ENCODE measurements at places on chromosomes 3 and 15.

DNA sequence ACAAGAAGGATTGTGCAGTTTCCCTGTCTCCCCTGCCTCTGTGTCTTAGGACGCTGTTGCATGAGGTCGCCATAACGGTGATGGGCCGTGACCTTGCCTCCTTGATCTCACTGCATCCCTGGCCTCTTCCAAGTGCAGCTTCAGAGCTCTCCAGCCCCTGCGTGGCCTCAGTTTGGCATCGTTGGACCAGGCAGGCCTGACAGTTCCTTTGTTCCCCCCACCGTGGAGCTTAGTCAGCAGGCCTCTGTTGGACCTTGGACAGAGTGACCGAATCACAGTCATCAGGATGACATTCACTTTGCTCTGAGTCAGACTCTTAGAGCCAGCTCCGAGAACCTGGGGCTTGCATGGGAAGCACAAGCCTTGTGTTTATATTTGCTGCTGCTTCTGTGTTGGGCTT is 139.4 kb downstream of the OPA1 start:
- no peak for DNase-seq

DNA sequence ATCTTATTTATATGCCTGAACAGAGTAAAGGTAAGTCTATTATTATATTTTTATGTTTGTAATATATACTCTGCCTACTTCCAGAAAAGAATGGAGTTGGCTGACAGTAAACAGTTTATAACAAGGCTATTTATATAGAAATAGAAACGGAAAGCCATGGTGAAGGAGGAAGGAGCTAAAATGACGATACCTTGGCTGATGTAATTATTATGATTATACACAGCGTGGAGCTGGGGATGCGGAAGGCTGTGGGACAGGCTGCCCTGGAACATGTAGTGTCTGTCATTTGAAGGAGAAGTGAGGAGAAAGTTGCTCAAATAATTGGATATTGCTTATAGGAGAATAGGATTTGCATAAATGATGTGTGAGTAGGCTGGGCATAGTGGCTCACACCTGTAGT is 37.8 kb downstream of the CEMIP start:
- DNase-seq = no peak

- DNase-seq = no peak
Observed at GRCh38 chr15:62428851-62429598, 263.9 kb upstream of the C2CD4B start.

DNA sequence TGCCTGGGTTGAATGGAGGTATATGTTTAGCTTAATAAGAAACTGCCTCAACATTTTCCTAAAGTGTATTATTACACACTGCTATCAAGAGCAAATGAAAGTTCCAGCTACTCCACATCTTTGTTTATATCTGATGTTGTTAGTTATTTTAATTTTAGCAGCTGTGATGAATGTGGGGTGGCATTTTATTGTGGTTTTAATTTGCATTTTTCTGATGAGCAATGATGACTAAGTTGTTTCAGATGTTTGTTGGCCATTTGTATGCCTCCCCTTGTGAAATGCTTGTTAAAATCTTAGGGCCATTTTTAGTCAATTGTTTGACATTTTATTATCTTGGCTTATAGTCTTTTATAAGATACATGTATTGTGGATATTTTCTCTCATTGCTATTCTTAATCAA is 260.4 kb upstream of the SLCO3A1 start:
- no peak for DNase-seq

DNA sequence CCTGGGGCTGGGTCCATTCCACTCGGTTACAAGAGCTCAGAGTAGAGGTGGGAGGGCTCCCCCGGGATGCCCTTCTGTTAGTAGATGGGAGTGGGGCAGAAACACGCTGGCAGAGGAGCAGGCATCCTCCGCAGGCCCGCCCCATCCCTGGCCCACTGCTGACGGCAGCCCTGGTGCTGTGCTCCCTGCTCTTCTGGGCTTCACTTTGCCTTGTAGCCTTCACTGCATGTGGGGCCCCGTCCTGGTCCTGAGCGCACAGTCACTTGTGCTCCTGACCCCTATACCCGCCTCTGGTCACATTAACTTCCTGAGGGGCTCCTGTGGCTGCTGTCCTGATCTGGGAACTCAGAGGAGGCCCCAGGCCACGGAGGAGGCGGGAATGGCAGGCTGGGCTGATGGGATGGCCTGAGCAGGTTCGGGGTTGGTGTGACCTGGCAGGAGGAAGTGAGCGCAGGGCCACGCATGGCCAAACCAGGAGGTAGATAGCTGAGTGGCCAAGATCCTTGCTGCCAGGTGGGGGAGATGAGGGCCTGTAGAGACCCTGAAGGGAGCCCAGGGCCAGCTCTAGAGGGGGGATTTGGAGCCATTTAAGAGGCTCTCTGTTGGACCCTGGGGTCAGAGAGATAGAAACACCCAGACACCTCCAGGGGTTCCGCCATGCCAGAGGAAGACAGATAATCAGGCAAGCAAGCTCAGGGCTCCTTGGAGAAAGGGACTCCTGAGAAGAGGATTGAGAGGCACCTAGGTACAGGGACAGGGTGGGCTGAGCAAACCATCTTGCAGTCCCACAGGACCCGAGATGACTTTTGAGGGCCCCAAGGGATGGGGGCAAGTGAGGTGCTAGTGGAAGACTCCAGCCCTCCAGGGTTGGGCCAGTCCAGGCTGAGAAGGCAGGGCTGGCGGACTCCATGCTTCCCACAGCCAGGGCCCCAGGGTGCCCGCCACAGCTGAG is 92.2 kb upstream of the PRR23E start:
- no peak for DNase-seq

DNA sequence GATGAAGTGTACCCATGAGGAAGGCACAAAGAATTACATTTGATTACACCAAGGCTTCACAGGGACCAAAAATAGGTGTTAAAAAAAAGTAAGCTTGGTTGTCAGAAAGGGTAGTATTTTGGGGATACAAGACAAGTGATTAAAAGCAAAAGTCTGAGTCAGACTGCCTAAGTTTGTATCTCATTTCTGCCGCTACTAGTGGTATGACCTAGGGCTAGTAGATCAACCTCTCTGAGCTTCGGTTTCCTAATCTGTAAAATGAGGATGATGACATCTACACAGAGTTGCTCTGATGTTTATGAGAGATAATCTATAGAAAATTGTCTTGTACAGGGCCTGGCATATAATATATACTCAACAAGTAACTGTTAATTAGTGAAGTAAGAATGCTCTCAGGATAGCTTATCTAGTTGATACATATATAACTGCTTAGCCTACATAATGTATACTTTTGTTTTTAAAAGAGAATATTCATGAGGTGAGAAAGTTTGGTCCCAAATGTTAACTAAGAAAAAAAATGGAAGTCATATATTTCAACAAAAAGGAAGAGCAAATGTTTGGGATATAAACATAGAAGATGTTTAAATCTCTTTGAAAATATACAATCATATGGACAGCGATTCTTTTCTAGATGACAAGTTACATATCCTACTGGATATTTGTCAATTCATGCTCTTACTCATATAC is 163.0 kb upstream of the SLC2A2 start:
- DNase-seq = no peak

- DNase-seq = no peak
Observed at GRCh38 chr3:17945799-17946399, 203.5 kb upstream of the TBC1D5 start.

DNA sequence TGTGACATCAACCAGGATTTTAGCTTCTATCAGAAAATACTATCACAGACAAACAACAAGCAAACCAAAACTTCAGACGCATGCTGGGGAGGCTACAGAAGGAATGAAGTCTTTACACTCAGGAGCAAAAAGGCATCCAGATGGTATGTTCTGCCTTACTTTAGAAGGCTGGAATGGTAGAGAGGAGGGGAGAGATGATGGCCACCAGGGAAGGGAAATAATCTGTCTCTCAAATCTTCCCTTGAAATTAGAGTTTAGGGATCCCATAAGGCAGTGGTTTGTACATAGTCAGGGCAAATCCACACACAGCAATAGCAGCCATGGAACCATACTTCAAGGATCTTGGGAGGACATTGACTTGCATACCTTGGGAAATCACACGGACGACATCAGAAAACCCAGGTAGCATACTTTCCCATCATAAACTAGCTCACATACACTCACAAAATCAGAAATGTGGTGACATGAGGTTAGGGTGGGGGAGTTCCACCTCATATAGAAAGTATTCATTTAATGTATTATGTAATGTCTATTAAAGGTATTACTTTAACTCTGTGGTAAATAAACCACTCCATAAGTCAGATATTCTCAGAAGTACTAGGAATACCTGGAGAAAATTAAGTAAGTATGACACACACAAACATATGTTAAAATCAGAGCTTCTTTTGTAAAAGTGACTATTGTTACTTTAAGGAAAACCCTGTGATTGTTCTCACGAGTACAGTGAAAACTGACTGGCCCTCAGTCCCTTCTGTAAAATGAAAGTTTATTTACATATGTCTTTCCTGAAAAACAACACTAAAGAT is 9.4 kb downstream of the BTLA start:
- DNase-seq = no peak

- DNase-seq = no peak
Observed at GRCh38 chr15:90124507-90124906, 22.2 kb upstream of the IDH2 start.

DNA sequence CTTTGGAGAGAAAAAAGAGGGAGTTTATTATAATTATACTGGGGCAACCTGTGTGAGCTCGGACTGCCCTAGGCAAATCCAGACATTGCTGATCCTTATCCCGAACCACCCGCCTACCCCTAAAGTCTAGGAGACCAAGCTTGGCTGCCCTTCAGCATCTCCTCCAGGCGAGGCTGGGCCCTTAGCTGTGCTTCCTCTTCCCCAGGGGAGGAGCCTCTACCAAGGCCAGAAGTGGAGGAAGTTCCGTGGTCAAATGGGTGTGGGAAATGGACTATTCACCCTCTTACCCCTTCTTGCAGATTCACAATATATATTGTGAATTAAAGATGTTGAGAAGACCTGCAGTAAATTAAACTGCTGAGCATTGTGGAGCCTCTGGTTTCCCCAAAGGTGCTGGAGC is 158.3 kb upstream of the HES1 start:
- no peak for DNase-seq

GRCh38 chr3:128347282-128347681 is 119.4 kb downstream of the DNAJB8 start:
- no peak for DNase-seq

GRCh38 chr15:52980446-52980845 is 190.3 kb upstream of the ONECUT1 start:
- DNase-seq = no peak

DNA sequence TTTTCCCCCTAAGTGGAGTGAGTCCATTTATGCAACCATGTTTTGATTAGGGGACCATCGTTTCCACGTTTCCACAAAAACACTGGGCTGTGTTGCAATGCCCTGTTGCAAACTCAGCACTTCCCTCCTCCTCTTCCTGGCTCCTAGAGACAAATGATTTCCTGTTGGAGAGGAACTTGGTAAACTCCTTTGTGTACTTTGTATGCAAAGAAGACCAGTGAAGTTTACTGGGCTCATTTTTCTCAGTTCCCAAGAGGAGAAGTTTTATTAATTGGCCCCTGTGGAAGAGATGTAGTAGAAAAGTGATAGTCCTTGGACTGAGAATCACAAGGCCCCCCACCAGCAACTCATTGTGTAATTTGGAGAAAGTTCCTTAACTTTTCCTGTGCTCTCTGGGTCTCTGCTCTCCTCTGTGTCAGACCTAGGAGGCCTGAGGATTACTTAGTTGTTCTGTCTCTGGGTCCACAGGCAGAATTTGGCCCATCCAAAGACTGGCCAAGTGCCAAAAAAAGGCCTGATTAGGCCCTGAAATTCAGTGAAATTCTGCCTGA is 95.0 kb downstream of the ATG7 start:
- no peak for DNase-seq

- DNase-seq = no peak
Observed at GRCh38 chr3:64381367-64381766, 156.1 kb upstream of the PRICKLE2 start.

DNA sequence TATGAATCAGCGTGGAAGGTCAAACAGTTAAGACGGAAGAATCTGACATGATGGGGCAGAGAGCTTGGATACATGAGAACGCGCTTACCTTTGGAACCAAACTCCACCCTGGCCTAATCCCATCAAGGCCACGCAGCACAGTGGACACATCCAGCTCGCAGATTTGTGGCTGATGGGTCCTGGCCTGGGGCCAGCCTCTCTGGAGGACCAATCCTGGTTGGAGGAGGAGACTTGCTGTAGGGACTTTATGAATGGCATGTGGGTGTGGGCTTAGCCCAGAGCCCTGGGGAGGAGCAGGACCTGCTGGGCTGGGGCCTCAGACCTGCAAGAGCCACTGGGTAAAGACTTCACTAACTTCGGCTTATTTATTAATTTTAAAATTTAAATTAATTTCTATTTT is 73.4 kb upstream of the ANKRD34C start:
- no peak for DNase-seq

DNA sequence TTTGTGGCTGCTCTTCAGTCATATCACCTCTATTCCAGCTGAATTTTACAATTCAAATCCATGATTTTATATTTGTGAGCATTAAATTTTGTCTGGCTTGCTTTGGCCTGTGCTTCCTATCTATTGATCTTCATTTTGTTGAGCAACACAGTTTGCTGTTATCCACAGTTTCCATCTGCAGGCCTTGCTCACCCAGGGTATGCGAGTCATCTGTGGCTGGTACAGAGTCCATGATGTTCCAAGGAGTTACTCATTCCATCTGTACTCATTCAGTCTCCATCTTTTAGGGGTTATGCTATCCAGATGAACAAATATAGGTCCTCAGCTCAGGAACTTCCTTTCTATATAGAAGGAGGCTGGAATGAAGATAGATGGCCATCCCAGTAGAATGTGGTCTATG is 70.1 kb upstream of the CCK start:
- DNase-seq = no peak

GRCh38 chr3:138569090-138569489 is 25.0 kb downstream of the CEP70 start:
- no peak for DNase-seq

- no peak for DNase-seq
Observed at GRCh38 chr15:59364248-59364647, 8.4 kb downstream of the MYO1E start.

DNA sequence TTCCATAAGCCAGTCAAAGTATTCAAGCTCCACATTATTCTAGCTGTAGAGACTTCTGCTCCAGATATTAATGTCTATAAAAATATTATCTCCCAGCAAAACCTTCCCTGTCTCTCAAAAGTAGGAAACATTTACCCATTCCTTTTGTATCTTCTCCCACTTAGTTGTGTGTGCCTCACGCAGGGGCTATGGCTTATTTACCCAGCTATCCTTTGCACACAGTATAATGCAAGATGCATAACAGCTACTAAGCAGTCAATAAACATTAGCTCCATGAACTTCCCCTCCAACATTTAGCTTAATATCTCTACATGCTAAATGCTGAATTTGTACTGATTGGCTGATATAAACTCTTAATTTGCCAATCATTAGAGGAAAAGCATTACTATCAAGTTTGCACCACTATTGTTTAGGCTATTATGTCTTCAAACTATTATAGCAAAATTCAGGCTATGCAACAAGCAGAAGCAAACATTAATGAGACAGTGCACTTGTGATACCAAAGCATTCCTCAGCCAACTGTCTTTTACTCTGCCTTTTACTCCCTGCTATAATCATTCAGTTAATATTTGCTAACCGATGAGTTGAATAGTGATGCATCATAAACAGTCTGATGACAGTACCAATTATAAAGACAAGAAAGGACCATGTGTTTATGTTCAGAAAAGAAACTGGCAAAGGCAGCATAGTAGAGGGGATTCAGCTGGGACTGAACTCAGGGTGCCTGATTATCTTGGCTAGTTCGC is 81.2 kb downstream of the PLCH1 start:
- peak; percentile 26 for DNase-seq

Data from spinal cord (tissue), 10 donors.